Hippocampal formation (tissue), 2 donors: ENCODE measurements at places on chromosomes 4 and X.
A peak's percentile ranks its signal among the peaks of the same experiment; 100 is the strongest.

DNA sequence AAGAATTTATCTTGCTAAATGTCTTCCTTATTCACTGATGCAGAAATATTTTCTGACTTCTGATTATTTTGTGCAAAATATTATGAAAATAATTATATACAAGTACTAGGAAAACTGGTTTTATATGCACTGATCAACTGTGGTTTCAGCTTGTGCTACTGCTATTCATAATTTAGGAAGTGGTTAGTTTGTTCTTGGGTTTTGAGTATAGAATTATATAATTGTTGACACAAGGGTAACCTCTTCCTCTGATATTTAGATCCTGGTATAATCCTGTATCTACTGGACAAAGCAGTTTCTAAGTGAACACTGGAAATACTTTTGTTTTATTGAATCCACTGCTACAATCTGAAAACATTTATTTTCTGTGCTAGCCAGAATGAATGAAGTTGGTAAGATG lies 182.8 kb downstream of the PDGFC start:
- no peak for DNase-seq

GRCh38 chrX:23341452-23341851 lies 6.8 kb downstream of the PTCHD1 start:
- no peak for DNase-seq

DNA sequence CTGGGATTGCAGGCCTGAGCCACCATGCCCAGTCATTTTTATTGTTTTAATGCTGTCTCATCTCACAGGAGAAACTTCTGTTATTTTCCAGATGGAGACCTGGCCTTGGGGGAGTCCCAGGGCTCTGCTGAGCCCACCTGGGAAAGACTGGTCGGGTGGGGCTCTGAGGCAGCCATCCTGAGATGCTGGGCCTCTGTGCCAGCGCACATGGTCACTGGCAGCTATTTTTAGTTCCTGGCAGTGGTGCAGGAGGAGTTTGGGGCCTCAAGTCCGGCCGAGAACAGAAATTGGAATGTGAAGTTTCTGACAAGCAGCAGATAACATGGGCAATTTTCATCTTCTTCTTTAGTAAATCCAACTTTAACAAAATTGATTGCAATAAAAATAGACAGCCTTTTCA lies 44.5 kb downstream of the SORCS2 start:
- DNase-seq: no peak

- DNase-seq: no peak
Observed at GRCh38 chr4:78829296-78829695, 53.1 kb downstream of the BMP2K start.

GRCh38 chr4:153520227-153520626 lies 54.1 kb downstream of the TMEM131L start:
- no peak for DNase-seq

DNA sequence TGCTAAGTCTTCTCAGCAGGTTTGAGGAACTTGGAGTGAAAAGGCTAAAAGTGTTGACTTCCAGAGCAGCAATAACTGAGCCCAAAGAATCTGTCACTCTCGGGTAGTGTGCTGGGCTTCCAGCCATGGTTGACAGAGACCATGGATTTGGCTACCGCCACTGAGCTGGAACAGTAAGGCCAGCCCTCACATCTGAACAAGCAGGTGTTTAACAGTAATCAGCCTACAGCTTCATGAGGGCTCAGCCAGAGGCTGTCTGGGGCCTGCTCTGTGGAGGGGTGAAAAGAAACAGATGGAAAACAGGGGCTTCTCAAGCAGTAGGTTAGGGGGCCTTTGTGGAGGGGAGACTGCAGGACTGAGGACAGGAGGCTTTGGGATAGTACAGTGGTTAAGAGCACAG lies 14.9 kb downstream of the RASL11B start:
- no peak for DNase-seq

GRCh38 chrX:126141014-126141413 lies 25.1 kb downstream of the DCAF12L2 start:
- no peak for DNase-seq

DNA sequence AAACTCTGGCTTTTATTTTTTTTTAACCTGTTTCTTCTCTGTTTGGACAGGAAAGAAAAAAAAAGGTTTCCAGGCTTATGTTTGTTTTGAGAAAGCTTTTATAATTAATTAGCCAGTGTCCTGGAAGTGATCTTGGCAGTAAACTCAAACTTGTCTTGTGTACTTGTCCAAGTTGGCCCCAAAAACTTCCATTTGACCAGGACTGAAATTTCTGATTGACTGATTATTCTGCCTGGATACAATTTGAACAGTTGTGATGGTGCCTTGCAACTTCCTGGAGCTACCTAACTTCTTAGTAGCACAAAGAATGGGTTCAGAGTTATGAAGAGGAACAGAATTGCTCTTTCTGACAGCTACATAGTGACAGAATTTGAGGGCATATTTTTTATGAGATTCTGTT lies 62.0 kb downstream of the SLC4A4 start:
- peak; percentile 57 for DNase-seq

DNA sequence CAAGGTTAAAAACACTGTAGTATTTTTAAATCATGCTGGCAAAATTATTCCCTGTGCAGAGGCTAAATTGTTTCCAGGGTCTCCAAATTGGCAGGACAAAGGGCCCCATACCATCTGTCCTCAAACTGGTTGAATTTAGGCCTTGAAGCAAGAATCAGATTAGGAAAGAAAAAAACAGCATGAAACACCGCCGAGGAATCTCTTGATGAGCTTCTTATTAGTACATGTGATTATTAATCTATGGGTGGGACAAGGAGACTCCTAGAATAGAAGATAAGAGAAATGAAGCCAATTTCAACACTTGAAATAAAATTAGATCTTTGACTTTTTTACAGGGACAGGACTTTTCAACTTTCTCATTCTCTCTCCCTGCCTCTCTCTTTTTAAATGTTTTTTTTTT lies 7.1 kb upstream of the CLNK start:
- DNase-seq: no peak

- DNase-seq: no peak
Observed at GRCh38 chrX:68114573-68115129, 318.6 kb downstream of the OPHN1 start.

- DNase-seq: no peak
Observed at GRCh38 chr4:138535316-138535715, 293.2 kb upstream of the SLC7A11 start.

GRCh38 chr4:92399032-92399431 lies 95.3 kb downstream of the GRID2 start:
- no peak for DNase-seq

GRCh38 chrX:22662776-22663175 lies 337.0 kb upstream of the DDX53 start:
- DNase-seq: no peak

DNA sequence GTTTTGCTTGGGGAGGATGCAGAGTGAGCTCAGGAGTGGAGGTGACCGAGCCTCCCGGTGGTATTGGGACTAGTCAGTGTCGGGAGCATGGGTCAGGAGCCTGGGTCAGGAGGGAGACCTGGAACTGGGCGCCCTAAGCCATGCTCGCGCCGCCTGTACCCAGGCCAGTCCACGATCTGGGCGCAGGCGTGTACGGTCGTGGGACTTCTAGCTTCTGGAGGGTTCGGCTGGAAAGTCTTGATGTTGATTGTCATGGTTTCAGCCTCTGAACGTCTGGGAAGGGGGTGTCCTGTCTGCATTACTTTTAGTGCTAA lies 244 bp downstream of the EIF2S3 start:
- no peak for DNase-seq

GRCh38 chr4:112288455-112288854 lies 2.8 kb upstream of the TIFA start:
- no peak for DNase-seq

- DNase-seq: no peak
Observed at GRCh38 chr4:29704059-29704458, 1016.1 kb upstream of the PCDH7 start.

DNA sequence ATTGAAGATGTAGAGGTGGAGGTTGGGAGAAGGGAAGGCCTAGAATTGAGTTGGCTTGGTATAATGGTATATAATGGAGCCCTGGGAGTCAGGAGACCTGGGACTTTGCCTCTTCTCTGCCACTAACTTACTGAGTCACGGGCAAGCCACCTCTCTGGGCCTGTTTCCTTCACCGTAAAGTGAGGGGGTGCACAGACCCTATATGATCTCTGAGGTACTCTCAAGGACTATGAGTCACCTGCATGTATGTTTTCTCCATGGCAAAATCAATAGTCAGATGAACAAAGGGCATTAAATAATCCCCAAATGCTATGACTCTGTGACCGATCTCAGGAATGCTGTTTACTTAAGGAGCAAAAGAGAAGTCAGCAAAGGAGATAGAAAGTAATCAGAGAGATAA lies 5.1 kb downstream of the P2RY4 start:
- DNase-seq: no peak

GRCh38 chr4:176656108-176656507 lies 136.6 kb downstream of the VEGFC start:
- no peak for DNase-seq

- no peak for DNase-seq
Observed at GRCh38 chrX:130085551-130086446, 24.5 kb downstream of the ELF4 start.

DNA sequence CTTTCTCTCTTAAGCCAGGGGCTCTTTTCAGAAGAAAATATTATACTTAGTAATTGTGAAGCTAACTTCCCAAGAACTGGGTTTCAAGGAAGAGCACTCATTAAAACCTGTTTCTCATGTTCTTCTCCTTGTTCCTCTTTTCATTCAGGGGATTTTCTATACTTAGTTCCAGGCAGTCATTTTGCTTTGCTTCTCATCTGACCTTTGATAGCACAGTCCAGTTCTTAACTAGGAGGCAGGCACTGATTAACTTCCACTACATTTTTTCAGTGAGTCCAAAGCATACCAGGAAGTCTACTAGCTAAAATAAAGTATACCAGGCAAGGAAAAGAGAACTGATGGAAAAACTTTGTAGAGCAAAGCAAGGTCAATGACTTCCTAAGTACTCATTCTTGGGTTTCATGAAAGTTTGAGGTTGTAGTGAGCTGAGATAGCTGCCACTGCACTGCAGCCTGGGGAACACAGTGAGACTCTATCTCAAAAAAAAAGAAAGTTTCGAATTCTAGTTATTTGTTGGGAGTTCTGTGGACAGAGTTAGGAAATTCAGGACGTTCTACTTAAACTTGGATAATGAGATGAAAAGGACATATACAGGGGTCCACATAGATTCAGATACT lies 190.1 kb upstream of the HS3ST1 start:
- DNase-seq: no peak

GRCh38 chr4:109729718-109730618 lies at the start of gene PLA2G12A:
PLA2G12A (minus strand) TSS chr4:109730070; CDS start chr4:109729809, 261 bp downstream.
- DNase-seq: peak; percentile 45

DNA sequence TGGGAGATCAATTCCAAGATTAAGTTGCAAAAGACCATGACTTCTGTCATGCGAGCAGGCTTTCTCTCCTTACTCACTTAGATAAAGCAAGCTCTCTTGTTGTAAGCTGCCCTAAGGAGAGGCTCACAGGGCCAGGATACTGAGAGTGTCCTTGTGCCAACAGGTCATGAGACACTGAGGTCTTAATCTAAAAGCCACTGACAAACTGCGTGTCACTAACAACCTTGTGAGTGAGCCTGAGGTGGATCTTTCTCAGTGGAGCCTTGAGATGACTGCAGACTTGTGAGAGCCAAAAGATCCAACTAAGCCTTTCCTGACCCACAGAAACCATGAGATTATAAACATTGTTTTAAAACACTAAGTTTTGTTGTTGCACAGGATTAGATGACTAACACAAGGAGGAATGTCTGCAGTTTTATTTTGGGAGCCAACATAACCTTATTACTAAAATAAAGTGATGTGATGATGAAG lies 170.5 kb downstream of the SLC39A8 start:
- no peak for DNase-seq

GRCh38 chr4:86058621-86059020 lies 301.2 kb downstream of the MAPK10 start:
- DNase-seq: no peak

DNA sequence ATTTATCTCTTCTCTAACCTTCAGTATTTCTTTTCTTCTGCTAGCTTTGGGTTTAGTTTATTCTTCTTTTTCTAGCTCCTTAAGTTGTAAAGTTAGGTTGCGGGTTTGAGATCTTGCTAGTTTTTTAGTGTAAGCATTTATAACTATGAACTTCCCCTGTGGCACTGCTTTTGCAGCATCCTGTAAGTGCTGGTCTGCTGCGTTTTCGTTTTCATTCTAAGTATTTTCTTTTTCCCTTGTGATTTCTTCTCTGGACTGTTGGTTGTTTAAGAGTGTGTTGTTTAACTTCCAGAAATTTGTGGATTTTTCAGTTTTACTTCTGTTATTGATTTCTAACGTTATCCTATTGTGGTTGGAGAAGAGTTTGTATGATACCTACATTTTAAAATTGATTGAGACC lies 11.0 kb upstream of the CTBP1 start:
- DNase-seq: no peak

DNA sequence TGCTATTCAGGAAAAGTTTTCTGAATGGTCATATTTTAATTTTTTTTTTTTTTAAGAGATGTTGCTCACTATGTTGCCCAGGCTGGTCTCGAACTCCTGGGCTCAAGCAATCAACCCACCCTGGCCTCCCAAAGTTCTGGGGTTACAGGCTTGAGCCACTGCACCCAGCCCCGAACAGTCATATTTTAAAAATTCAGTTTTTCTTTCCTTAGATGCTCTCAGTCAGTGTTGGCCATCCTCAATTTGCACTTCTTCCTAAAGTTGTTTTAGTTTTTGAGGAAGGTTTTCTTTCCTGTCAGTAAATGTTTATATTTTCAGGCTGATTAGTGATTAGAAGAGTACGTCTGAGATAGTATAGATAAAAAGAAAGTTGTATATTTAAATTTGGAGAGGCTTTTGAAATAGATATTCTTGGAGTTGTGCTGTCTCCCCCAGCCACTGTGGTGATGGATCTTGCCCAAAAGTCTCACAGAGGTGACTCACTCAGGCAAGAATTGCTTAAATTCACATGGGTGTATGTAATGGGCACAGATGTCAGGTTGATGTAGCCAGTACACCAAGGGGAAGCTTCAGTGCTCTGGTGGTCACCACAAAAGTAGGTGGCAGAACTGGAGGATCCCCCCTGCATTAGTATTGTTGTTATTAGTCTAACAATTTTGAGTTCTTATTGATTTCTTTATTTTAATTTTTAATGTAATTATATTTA lies 72.2 kb upstream of the ELOVL6 start:
- no peak for DNase-seq

- DNase-seq: no peak
Observed at GRCh38 chr4:114595921-114596320, 2.7 kb upstream of the UGT8 start.

GRCh38 chrX:10008483-10009056 lies 41.4 kb downstream of the CLDN34 start:
- no peak for DNase-seq

DNA sequence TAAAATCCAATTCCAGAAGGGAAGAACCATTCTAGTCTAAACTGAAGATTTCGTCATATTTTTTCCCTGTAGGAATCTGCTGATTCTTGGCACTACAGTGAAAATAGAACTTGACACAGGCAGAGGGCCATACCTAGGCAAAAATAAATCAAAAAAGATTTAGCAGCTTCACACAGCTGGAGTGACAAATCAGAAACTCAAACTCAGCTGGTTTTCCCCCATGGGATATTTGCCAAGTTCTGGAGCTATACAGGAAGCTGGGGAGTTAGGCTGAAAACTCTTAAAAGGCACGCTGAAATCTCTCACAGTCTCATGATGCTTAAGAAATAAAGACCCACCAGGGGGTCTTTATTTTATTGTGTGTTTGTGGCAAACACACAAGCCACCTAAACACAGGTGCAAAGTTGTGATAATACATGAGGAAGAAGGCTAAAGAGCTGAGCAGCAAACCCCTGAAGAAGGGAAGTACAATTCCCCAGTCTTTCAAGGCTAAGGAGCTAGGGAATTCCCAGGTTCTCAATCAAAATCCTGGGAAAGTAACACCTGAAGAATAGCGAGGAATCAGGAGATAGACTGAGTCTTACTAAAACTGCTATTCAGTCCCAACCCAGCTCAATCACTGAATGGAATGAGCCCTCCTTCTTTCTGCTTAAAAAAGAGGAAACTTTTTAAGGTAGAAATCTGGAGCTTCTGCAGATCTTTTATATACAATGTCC lies 32.1 kb upstream of the BEND2 start:
- no peak for DNase-seq
